Adrenal gland (tissue), 19 donors: ENCODE measurements at places on chromosomes 4 and X. TPM values are rescaled to one million over a fixed set of nuclear protein-coding genes. Genes with fewer than 3 reads are reported as not detected.
A peak's percentile ranks its signal among the peaks of the same experiment; 100 is the strongest.

GRCh38 chr4:153934688-153935017, 145.8 kb upstream of the SFRP2 start:
- H3K36me3 ChIP-seq, result no peaks in the 10 kb centered on the region
- H3K4me3 ChIP-seq, result no peak overlapping the region
- H3K27ac ChIP-seq, result no peak overlapping the region
- no peaks in the 10 kb centered on the region for H3K4me1 ChIP-seq

- DNase-seq, result no peak
- no peak overlapping the region for H3K4me3 ChIP-seq
- H3K4me1 ChIP-seq, result no peaks in the 10 kb centered on the region
Observed at GRCh38 chr4:17534705-17535104, 19.7 kb downstream of the CLRN2 start.

DNA sequence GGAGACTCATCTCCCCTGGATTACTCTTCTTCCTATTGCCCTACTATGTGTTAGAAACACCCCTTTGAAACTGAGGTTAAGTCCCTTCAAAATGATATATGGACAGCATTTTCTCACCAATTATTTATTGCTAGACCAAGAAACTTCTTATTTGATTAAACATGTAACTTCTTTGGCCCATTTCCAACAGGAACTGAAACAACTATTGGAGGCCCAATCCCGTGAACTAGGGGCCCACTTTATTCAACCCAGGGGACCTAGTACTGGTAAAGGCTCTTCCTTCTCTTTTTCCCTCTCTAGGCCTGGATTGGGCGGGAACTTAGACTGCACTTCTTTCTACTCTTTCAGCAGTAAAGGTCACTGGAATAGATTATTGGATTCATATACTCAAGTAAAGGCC, 16.7 kb upstream of the COL25A1 start:
- H3K4me1 ChIP-seq, result no peaks in the 10 kb centered on the region
- no peak for DNase-seq
- H3K27me3 ChIP-seq, result no peaks in the 10 kb centered on the region

GRCh38 chr4:11344916-11345315, 83.8 kb downstream of the HS3ST1 start:
- H3K36me3 ChIP-seq, result no peaks in the 10 kb centered on the region
- no peak for DNase-seq
- no peaks in the 10 kb centered on the region for H3K27me3 ChIP-seq
- H3K4me3 ChIP-seq, result no peak overlapping the region
- H3K27ac ChIP-seq, result no peak overlapping the region

GRCh38 chr4:92733231-92733630, 429.5 kb downstream of the GRID2 start:
- H3K4me3 ChIP-seq, result no peak overlapping the region
- no peaks in the 10 kb centered on the region for H3K36me3 ChIP-seq
- H3K27me3 ChIP-seq, result no peaks in the 10 kb centered on the region

GYPE gene
- total RNA-seq, result 1.0 TPM

DNA sequence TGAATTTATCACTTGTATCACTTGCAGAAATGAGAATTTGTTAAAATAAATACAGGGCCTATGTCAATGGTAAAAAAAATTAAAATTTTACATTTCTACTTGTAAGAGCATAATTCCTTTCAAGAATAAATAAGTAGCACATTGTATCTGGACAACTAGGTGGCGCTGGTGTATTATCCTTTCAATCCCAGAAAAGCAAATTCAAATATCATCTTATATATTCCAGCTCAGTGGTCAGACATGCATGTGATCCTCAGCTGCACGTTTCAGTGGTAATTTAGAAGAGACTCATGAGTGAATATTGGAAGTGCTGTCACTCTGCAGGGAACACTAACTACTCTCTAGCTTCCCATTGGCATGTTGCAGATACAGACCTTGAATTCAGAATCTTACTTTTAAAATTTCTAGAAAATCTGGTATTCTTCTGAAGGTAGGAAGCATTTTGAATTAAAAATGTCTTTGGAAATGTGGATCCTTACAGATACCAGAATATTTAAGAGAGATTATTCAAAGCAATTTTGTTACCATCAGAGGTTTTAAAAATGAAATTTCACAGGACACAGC, 1414.7 kb upstream of the TENM3 start:
- no peak for DNase-seq
- no peaks in the 10 kb centered on the region for H3K27me3 ChIP-seq
- no peak overlapping the region for H3K27ac ChIP-seq

CCSER1 gene
- 3.5 TPM for total RNA-seq

DNA sequence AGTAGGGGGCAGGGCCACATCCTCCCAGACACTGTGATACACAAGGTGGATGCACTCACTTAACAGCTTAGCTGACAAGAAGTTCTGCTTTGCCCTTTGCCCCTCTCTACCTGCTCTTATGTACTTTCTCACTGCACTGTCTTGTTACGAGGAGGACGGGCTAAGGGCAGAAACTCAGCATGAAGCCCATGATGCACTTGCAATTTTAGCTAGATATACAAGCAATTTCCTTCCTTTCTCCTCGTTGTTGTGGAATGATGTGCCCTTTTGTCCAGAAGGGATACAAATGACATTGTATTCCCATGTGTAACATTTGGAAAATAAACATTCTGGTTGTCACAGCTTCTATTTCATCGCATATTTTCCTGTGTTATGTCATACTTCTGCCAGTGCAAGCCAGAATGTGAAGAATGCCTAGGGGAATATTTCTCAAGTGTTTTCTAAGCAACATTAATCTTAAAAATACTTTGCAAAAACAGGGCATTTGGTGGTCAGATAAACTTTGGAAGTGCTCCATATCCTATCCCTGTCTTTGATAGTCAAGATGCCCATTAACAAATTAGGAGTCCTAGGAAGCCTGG, 47.2 kb downstream of the MAOA start:
- no peaks in the 10 kb centered on the region for H3K36me3 ChIP-seq
- H3K27ac ChIP-seq, result peak overlapping the region; percentile 62
- DNase-seq, result peak; percentile 3
- peaks cover 27% of the 10 kb centered on the region for H3K4me1 ChIP-seq

PNMA6E gene
- total RNA-seq, result not detected

NAA11 gene
- total RNA-seq, result not detected
